ENCODE measurements at places on chromosomes 3 and 15.

GRCh38 chr3:134567605-134568004, 81.7 kb downstream of the CEP63 start:
- no peak for DNase-seq

GRCh38 chr3:188220097-188220788, 66.3 kb downstream of the LPP start:
- no peak for DNase-seq

DNA sequence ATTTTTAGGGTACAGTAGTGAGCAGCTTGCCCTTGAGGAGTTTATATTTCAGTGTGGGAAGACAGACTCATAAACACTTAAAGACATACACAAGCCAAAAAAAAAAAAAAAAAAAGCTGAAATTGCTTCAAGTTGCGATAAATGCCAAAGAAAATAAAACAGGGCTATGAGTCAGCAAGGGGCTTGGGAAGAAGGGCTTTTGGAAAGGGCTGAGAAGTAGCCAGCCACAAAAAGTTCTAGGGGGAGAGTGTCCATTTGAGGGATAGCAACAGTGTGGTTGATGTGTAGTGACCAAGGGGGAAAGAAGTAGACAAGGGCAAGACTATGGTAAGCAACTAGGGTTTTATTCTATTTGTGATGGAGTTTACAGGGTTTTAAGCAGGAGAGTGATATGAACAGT, 185.5 kb downstream of the ADAMTS9 start:
- peak; percentile 38 for DNase-seq

DNA sequence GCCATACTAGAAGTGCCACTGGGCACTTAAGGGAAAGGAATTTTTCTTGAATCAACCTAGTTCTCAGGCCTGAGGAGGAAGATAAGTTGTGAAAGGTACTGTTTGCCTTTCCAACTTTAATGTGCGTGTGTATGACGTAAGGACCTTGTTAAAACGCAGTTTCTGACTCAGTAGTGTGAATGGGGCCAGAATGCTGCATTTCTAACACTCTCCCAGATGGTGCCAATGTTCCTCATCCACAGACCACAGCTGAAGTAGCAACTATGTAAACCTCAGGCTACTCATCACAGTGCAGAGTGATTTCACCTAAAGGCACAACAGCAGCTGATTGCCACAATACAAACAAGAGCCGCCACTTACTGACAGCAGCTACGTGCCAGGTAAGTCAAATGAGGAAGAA, 103.6 kb downstream of the OTOL1 start:
- no peak for DNase-seq

DNA sequence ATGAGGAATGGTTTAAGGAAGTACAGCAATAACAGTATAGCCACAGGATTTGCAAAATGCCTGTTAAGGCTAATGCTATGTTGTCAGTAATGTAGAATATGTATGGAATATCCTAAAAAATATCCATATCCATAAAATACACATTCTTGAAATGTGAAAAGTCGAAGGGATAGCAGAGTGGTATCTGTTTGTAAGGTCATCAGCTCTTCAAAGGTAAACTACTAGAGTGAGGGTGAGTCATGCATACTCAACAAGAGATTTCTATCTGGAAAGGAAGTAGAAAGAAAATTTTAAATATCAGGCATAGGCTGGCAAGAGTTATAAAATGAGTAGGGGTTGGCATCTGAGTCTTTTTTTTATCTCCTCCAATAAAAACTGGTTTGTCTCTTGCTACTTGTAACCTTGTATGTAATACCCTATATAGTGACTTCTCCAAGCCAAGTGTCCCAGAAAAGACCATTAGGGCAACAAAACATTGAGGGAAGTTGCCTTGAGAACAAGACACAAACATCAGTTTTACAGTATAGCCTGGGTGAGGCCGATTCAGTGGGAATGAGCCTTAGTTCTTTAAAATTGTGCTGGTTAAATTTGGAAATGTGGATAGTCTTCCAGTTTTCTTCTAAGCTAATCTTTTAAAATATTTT, 103.1 kb downstream of the SPATA16 start:
- peak; percentile 6 for DNase-seq

DNA sequence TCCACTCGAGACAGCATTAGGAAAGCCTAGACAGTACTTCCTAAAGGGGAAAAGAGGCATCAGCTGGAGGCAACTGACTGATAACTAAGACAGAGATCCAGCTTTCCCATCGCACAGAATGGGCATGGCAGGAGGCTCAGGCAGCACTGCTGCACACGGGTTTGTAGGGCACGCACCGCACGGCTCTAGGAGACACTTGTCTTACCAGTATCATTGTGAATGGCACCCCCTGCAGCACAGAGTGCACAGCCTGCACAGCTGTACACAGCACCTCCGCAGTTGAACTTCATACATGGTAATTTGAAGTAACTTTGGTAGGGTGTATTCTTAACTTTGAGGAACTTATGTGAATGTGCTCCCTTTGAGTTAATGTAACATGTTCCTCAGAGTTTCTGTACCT, 281.6 kb downstream of the PLCL2 start:
- no peak for DNase-seq

GRCh38 chr3:82410366-82410765, 648.9 kb upstream of the GBE1 start:
- no peak for DNase-seq

DNA sequence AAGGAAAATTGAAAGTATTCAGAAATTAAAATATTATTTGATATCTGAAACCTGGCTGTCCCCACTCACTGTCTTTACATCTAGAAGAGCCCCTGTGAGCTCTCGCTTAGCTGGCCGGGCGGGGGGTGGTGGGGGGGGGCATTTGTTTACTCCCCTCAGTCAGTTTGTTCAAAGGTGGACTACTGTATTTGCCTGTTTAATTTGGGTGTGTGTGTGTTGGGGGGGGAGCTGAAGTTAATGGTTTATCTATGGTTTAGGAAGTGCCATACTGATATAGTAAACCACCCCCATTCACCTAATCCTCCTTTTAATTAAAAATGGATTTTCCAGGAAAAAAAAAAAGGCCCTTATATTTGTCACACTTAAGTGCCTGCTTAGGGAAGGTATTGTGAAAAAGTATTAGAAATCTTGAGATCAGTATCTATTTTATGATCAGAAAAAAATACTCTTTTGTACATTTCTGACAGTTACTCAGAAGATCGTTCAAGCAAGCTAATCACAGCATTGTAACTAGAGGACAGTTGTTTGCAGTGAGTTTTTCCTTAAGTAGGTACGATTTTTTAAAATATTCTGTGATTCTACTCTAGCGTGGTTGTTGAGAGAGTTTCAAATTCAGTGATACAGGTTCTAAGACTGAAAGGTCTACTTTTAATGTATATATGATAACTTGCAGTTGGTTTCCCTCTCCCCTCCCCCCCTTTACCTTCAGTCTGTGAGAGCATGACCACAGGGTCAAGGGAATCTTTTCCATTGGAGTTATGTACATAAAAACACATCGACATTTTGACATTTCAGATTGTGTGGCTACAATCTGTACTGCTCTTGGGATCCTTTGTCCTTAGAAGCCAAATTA, 8.5 kb downstream of the NR2F2 start:
- peak; percentile 72 for DNase-seq

DNA sequence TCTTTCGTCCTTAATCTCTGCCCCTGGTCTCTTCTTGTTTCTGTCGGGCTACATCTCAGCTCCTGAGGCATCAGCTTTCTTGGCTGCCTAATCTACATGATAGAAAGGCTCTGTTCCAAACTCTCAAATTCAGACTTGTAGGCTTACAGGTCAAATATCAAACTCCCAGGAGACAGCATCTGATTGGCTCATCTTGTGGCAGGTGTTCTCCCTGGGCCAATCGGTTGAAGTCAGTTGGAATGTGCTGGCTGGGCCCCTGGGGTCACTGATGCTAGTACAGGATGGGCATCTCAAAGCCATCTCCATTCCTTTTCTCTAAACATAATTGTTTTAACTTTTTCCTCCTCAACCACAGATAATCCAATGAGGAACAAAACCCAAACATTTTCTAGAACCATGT, 198.7 kb downstream of the CNTN3 start:
- DNase-seq, result no peak

DNA sequence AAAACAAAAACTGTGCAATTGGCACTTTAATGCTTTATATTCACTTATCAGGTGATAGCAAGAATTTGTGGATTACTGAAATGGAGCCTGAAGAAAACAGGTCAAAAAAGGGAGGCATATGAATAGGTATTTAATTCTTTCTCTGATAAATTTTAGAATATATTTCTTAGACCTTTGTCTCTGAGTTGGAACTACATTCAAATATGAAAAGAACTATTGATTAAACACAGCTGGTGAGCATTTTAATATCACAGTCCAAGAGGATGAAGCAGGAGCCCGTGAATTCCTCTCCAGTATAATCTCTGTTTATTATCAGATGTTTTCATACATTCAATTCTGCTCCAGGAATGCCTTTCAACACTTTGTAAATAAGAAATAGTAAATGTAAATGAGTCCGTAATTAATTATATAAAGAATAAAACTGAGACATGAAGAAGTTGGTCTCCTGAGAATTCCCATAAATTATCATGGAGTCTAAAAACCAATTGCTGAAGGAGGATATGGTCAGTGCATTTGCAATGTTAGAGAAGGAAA, 86.3 kb upstream of the ARHGEF26 start:
- DNase-seq, result no peak

- DNase-seq, result peak; percentile 51
These were observed 63.7 kb upstream of the CRTC3 start for GRCh38 chr15:90465930-90466567.

DNA sequence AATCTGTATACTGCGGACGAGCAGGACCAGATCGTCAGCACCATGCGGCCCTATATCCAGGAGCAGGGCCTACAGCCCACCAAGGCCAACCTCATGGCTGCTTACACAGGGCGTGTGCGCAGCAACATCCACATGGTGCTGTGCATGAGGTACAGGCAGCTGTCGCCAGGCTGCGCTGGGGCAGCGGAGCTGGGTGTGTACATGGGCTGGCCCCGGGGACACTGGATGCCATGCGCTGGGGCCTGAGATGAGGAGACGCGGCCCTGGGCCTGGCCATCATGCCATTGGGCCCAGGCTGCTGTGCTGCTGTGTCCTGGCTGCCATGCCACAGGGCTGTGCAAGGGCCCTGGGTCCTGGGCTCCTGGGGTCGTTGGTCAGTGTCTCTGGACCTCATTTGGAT, 61.5 kb downstream of the SEMA3G start:
- DNase-seq, result no peak

GRCh38 chr3:50221411-50222168, 14.4 kb upstream of the GNAI2 start:
- no peak for DNase-seq

- no peak for DNase-seq
These were observed 99.2 kb downstream of the CORO2B start for GRCh38 chr15:68677996-68678395.

DNA sequence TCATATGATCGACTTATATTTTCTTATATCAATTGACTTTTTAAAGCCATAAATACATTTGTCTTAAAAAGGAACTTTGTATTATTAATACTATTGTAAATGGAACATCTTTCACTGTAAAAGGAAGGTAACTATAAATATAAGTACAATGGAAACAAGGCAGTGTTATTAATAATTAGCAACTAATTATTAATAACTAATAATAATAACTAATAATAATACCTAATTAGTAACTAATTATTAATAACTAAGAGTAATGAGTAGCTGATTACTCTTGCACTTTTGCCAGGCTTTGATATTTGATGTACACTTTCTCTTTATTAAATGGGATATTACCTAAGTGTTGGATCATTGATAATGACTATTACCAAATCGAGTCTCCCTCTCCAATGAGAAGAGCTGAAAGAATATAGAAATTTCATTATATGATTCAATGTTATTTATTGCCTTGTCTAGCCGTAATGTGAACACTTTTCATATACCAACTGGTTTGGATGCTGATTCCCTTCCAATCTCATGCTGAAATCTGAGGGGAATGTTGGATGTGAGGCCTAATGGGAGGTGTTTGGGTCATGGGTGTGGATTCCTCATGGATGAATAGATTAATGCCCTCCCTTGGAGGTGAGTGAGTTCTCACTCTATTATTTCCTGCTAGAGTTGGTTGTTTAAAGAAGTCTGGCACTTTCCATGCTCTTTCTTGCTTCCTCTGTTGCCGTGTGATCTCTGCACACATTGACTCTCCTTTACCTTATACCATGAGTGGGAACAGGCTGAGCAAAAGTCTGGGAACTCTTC, 202.1 kb upstream of the ZBTB20 start:
- DNase-seq, result peak; percentile 51

DNA sequence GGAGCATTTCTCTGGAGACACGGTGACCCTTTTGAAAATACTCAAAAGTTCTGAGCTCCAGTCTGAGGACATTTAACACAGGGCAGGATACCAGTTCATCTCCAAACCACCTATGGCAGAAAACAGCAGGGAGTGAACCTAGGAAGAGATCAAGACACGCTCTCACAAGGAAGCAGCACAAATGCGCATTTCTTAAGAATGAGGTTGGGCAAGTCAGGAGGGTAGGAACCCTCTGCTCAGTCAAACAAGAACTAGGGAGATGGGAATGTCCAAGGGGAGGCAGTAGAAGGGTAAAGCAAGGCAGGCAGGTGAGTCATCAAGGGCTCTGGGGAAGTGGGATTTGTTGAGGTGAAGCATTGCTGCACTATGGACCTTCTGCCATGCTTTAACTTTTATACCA, 60.3 kb upstream of the PSMD6 start:
- DNase-seq, result no peak

DNA sequence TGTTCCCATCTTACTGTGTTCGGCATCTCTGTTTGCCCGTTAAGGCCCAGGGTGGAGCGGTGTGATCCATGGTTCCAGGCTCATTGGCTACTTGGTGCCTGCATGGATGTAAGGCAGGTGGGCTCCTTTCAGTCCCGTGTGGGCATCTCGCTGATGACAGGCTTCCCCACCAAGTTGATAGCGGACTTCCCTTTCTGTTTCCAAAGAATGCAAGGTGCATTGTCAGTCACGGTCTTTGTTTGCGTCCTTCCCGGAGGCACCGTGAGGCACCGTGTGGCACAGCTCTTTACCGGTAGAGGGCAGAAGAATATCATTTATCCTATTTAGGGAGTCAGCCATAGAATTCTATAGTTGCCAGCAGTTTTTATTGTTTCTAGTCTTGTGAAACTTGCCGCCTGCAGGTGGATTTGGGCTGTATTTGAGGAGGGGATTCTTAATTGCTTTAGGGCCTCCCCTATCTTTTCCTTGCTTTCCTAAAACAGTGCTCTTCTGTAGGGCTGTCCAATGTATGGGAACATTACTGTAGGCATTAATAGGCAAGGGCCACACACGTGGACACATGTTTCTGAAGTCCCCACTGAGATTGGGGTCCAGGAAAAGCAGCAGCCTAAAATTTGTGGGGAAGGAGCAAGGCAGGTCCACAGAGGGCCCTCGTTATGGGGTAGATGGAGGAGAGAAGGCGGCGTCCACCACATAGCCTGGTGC, 244.1 kb downstream of the SLCO3A1 start:
- DNase-seq, result peak; percentile 57

- peak; percentile 47 for DNase-seq
These were observed 54.1 kb downstream of the LEO1 start for GRCh38 chr15:51917493-51917892.

DNA sequence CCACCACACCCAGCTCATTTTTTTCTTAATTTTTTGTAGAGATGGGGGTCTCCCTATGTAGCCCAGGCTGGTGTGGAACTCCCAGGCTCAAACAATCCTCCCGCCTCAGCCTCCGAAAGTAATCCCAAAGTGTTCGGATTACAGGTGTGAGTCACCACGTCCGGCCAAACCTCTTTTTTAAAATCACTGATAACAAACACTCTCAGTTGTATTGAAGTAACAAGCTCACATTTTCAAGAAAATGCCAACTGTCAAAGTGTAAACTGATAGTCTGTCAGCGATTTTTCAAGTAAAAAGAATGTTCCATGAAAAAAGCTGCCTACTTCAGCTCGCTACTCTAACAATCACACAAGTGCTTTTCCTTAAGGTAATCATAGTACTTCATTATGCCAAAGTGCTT, 33.4 kb downstream of the UBXN7 start:
- DNase-seq, result no peak

Measured in endothelial cell of umbilical vein (primary cell).